ENCODE measurements at places on chromosomes 6 and 20.

GRCh38 chr6:101614774-101615173 lies 221.3 kb downstream of the GRIK2 start:
- no peak for DNase-seq

GRCh38 chr6:145003145-145003544 lies 718.0 kb downstream of the UTRN start:
- DNase-seq: no peak

GRCh38 chr6:167660424-167660823 lies 166.3 kb upstream of the AFDN start:
- no peak for DNase-seq

GRCh38 chr6:8334113-8334512 lies 101.2 kb downstream of the SLC35B3 start:
- DNase-seq: no peak

Measured in hematopoietic multipotent progenitor cell treated with erythropoietin and hydrocortisone succinate and interleukin-3 and kit ligand, for 6 days (in vitro differentiated cells).